HFFc6 (cell line): ENCODE measurements at places on chromosomes 3 and 15. TPM values are rescaled to one million over a fixed set of nuclear protein-coding genes. Genes with fewer than 3 reads are reported as not detected.

GRCh38 chr15:74127255-74127953 lies 3.0 kb upstream of the ISLR2 start:
- no peak overlapping the region for H3K27ac ChIP-seq
- peaks cover 68% of the 10 kb centered on the region for H3K27me3 ChIP-seq
- peak; percentile 79 for DNase-seq

- no peak overlapping the region for H3K4me3 ChIP-seq
- H3K36me3 ChIP-seq: no peaks in the 10 kb centered on the region; the same call in 1 of the 2 replicates
- no peaks in the 10 kb centered on the region for H3K4me1 ChIP-seq
- no peaks in the 10 kb centered on the region for H3K27me3 ChIP-seq
- no peak overlapping the region for H3K27ac ChIP-seq
Observed at GRCh38 chr3:89560568-89560967, 453.1 kb downstream of the EPHA3 start.

DNA sequence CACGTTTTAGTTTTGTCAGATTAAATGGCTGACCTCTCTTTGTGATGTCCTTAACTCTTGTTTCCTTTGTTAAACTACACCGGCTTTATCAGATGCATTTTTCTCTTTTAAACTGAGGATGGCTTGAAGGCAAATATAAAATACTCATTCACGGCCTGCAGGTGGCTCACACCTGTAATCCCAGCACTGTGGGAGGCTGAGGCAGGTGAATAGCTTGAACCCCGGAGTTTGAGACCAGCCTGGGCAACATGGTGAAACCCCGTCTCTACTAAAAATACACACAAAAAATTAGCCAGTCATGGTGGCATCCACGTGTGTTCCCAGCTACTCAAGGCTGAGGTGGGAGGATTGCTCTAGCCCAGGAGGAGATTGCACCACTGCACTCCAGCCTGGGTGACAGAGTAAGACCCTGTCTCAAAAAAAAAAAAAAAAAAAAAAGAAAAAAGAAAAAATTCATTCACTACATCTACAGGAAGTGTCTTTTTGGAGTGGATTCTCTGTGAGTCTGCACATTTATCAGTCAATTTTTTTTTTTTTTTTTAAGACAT lies 34.7 kb upstream of the SACM1L start:
- peaks cover 17% of the 10 kb centered on the region for H3K36me3 ChIP-seq
- peak overlapping the region; percentile 52 for H3K27ac ChIP-seq
- H3K27me3 ChIP-seq: peaks cover 2% of the 10 kb centered on the region; the same call in 1 of the 2 replicates
- no peak for DNase-seq
- no peak overlapping the region for H3K4me3 ChIP-seq

DNA sequence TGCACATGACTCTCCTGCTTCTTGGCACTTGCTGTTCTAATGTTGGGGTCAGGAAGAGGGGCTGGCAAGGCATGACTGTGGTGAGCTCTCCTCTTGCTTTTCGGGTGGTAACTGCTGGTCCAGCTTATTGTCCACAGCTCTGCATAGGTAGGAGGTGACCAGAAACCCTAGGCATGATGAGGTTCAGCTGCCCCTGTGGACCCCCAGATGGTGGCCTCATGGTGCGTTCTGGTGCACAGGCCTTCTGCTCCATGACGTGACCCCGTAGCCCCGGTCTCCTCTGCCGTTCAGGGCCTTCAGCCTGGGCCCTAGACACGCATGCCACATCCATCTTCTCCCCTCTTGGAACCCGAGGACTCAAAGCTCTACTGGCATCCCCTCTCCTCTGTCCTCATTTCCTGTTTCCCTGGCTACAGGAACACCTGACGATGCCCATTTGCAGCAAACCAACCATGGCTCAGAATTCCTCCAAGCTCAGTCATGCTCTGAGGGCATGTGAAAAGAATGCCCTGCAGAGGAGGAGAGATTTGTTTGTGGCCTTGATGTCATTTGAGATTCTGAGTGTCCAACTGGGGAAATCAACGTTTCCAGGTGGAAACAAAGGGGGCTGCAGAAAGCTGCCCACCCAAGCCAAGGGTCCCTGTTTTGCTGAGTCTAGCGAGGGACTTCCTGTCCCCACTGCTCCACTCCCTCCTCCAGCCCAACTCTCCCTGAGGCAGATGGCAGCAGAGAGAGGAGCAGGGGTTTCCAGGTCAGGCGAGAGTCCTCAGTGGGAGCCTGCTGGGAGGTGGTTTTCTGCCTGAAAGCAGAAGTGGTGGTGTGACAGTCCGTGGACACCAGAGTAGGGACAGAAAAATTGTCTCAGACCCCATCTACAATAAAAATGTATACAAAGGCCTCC lies 198.7 kb upstream of the LYSMD4 start:
- no peak overlapping the region for H3K4me3 ChIP-seq
- peaks cover 7% of the 10 kb centered on the region; the same call in 1 of the 2 replicates for H3K4me1 ChIP-seq
- H3K36me3 ChIP-seq: no peaks in the 10 kb centered on the region
- peaks cover 3% of the 10 kb centered on the region for H3K27me3 ChIP-seq
- no peak overlapping the region for H3K27ac ChIP-seq
- DNase-seq: no peak

- DNase-seq: peak; percentile 16
- no peak overlapping the region for H3K4me3 ChIP-seq
- H3K36me3 ChIP-seq: no peaks in the 10 kb centered on the region
- peak overlapping the region; percentile 1; the same call in 1 of the 2 replicates for H3K27ac ChIP-seq
- H3K27me3 ChIP-seq: no peaks in the 10 kb centered on the region
- H3K4me1 ChIP-seq: peaks cover 7% of the 10 kb centered on the region
Observed at GRCh38 chr3:178146406-178146831, 389.8 kb upstream of the KCNMB2 start.

- peaks cover 39% of the 10 kb centered on the region for H3K27me3 ChIP-seq
- no peak for DNase-seq
- no peak overlapping the region for H3K27ac ChIP-seq
- no peaks in the 10 kb centered on the region for H3K36me3 ChIP-seq
Observed at GRCh38 chr3:124298301-124298700, 306.4 kb upstream of the ROPN1 start.

DNA sequence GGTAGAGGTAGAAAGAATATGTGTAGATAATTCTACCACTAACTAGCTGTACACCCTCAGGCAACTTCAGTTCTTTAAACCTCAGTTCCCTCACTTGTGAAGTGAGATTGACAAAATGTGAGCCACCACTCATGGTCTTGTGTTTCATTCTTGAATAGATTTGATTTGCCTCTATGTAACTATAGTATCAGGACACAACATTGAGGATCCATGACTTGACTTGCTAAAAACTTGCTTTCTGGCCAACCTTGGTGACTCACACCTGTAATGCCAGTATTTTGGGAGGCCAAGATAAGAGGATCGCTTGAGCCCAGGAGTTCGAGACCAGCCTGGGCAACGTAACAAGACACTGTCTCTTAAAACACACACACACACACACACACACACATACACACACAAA lies 115.8 kb upstream of the FLNB start:
- H3K27ac ChIP-seq: peak overlapping the region; percentile 57; the same call in 1 of the 2 replicates
- H3K27me3 ChIP-seq: no peaks in the 10 kb centered on the region
- peaks cover 5% of the 10 kb centered on the region; the same call in 1 of the 2 replicates for H3K4me1 ChIP-seq
- peak; percentile 1 for DNase-seq
- peaks cover 19% of the 10 kb centered on the region for H3K36me3 ChIP-seq

- no peak overlapping the region for H3K4me3 ChIP-seq
- no peaks in the 10 kb centered on the region for H3K27me3 ChIP-seq
- no peaks in the 10 kb centered on the region for H3K4me1 ChIP-seq
- H3K27ac ChIP-seq: no peak overlapping the region
Observed at GRCh38 chr3:54279005-54279583, 156.7 kb downstream of the CACNA2D3 start.

MORC1 gene
- total RNA-seq: not detected in 2 replicates

GRAMD2A gene
- total RNA-seq: not detected in 2 replicates
